ENCODE measurements at places on chromosomes 13 and 19. TPM values are rescaled to one million over a fixed set of nuclear protein-coding genes. Genes with fewer than 3 reads are reported as not detected.

Gene SAFB
- 83.0 TPM for total RNA-seq

Gene CGB8
- not detected for total RNA-seq

GRCh38 chr19:2149980-2150793 lies 1.2 kb downstream of the AP3D1 start:
- no peak for DNase-seq

DNA sequence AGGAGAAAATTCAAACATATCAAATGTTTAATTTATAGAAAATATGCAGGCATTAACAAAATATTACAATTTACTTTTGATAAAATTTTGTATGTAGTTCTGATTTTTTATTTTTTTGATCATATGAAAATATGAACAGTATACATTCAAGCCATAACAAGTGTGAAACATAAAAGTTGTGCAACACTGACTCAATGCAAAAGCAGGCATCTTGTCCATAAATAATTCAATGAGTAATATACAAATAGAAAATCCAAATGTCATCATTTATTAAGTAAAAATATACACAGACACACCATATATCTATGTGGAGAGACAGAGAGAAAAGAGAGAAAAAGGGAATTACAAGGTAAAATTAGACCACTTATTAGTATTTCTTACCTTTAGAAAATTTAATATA lies 1183.9 kb downstream of the SLITRK1 start:
- no peak for DNase-seq

Gene LYL1
- 0.23 TPM for total RNA-seq

- DNase-seq = no peak
These were observed 25.7 kb downstream of the PTPRS start for GRCh38 chr19:5314907-5315298.

Gene IGFL1
- not detected for total RNA-seq

- no peak for DNase-seq
These were observed 33.5 kb downstream of the ELL start for GRCh38 chr19:18488403-18488723.

GRCh38 chr19:28934631-28935030 lies 278.3 kb downstream of the UQCRFS1 start:
- DNase-seq = no peak

Gene ZNF541
- total RNA-seq = 0.15 TPM

DNA sequence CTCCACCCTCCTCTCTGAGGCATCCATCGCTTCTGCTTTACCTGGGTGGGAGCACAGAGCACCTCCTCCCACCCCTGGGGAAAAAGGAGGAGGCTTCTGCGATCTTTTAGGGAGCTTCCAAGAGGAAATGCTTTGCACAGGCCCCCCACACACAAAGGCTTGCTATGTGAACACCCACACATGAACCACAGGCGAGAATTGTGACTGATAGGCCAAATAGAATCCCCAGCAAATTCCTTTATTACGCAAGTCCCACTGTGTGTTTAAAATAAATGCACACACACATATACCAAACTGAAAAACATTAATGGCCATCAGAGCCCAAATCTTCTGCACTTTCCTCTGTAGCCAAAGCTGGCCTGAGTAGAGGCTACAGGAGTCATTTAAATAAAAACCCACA lies 50.6 kb downstream of the HSPH1 start:
- DNase-seq = no peak
